ENCODE measurements at places on chromosomes 7 and 10.

- DNase-seq, result no peak
These were observed 40.0 kb upstream of the FOXL3 start for GRCh38 chr7:249989-250388.

DNA sequence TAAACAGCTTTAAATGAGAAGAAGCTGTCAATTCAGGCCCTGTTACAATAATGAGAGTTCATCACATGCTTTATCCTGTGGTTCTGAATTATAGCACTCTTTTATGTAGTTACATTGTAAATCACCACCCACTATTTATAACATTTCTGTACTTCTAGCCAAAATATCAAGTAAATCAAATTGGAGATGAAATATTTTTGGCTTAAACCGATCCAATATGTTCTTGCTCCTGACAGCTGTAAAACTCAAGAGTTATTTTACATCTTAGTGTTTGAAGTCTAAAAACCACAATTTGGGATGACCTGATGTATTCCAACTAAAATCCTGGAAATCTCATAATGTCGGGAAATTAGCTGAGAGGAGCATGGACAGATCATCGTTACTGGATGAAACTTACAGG, 371.2 kb upstream of the LRRN3 start:
- no peak for DNase-seq

DNA sequence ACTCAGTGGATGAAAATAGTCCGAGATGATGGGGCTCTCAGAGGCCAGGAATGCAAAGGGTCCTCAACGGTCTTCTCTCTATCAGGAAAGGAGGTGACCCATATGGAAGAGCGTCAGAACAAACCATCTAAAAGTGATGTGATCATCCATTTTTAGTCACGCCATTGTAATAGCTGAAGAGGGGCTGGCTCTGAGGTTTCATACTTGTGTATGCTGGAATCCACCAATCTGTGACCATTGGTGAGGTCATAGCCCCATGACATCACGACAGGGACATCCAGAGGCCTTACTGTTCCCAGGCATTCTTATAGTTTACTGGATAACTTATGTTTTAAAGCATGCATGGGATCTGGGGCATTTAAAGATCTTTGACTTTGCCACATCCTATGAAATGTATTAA, 83.6 kb downstream of the C10orf90 start:
- DNase-seq, result no peak

DNA sequence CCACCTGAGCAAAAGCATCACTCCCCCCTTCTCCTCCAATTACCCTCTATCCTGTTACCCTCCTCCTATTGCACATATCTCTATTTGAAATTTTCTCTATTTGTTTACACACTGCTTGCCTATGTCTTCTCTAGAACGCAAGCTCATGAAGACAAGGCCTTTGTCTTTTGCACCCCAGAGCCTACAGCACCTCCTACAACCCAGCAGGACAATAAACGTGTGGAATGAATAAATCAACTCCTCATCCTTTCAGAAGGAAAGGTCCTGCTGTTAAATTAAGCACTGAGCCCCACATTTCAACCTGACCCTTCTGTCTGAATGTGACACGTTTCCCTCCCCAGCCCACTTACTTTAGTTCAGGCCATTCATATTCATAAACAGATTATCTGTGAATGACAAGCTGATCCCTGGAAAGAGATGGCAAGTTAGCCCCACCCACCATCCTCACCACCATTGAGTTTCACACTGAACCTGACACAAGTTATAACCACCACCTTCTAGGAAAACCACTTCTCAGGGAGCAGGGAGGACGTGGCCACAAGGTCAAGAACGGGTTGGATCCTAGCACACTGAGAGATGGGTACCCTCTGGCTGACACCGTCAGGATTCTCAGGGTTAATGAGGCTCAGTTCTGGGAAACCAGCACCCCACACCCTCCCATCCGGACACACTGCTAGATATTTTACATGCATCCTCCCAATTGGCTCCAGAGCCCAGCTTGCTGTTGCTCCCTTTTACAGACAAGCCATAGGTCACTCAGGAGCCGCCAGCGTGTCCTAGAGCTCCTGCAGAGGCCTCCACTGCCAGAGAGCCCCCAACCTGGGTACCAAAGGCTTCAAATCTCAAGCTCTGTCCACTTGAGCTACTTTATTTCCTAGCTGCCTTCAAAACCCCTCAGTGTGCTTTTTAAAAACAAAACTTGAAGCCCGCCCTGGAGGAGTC, 934 bp downstream of the PRTFDC1 start:
- DNase-seq, result peak; percentile 3

DNA sequence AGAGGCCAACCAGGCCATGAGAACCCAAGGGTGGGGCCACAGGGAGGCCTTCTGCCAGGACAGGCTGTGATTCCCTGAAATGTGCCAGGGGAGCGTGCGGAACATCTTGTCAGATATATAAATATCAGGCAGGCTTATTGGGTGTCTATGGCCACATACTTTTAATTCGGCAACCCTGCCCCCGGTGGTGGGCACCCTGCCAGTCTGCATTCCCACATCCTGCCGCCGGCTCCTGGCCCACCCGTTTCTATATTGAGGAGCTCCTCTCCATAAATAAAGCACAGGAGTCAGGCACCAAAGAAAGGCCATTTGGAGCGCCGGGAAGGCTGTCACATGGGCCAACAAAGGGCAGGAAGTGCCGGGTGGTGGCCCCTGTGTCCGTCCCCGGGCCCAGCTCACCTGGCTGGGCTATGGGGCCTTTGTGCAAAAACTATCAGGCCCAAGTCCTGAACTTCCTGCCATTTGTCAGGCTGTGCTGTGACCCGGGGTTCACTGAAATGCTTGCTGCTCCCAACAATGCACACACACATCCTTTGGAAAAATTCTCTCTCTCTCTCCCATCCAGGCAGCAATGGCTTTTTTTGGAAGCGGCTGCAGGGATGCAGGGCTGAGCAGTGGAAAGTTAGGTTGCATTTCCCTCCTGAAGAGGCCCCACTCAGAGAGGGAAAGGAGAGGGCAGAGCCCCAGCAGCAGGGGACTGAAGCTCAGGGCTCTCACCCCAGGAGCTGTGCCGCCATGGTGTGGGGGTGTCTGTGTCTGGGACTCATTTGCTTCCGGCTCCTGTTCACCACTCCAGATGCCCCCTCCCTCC, 25.0 kb upstream of the PODXL start:
- DNase-seq, result no peak

- DNase-seq, result no peak
These were observed 33.6 kb upstream of the AGR2 start for GRCh38 chr7:16838386-16838785.

DNA sequence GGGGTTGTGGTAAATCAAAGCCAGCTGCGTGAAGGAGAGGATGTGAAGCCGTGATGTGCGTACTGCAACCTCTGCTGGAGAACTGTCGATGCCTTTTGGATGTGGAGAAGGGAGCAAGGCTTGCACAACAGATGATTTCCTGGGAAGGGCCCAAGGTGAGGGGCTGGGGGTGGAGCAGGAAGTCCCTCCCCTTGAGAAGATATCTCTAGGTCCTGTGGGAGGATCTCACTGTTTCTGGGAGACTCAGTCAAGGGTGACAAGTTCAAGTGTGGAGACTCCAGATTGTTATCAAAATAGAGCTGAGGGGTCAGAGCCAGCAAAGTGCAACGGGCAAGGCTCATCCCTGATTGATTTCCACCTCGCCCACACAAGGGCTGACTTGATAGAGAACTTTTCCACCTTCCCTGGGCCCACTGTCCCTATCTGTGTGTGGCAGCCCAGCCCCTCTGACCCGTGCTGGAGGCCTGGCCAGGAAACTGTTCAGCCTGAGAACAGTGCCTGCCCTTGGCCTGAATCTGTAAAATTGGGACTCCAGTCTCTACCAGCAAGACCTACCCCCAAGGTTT, 55.0 kb downstream of the COL13A1 start:
- DNase-seq, result no peak

DNA sequence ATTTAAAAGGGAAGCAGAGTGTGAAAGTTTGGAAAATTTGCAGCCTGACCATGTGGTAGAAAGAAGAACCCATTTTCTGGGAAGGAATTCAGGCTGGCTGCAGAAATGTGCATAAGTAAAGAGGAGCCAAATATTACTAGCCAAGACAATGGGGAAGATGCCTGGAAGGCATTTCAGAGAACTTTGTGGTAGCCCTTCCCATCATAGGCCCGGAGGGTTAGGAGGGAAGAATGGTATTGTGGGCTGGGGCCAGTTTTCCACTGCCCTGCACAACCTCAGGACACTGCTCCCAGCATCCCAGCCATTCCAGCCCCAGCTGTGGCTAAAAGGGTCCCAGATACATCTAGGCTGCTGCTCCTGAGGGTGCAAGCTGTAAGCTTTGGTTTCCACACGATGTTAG, 278.5 kb upstream of the BMPER start:
- DNase-seq, result no peak

- no peak for DNase-seq
These were observed 919 bp downstream of the PLA2G12B start for GRCh38 chr10:72953687-72954086.

DNA sequence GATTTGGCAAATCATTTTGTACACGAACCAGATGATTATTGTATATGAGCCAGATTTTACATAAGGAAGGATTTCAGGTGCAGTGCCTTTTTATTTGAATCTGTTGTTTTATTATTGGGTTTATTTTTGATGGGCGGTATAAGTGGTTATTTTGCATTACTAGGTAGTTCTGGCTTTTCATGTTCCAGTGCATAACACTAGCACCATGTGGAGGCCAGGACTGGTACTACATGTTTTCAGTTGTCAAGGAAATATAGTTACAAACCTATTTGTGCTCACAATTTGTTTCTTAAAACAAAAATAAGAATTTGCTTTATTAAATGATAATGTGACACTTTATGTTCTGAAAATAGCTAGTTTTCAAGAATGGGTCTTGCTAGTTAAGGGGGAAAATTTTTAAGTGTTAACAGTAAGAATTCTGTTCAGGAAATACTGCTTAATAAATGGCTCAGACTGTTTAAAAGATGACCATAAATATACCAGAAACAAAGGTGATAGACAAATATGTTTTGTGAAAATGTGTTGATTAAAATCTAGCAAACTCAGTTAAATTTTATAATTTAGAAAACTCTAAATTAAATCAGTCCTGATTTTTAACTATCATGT, 7.1 kb upstream of the SEMA3E start:
- DNase-seq, result no peak

- DNase-seq, result no peak
These were observed 260.6 kb downstream of the KCNMA1 start for GRCh38 chr10:77377034-77377433.

GRCh38 chr10:91296471-91296870, 76.0 kb downstream of the PCGF5 start:
- no peak for DNase-seq

DNA sequence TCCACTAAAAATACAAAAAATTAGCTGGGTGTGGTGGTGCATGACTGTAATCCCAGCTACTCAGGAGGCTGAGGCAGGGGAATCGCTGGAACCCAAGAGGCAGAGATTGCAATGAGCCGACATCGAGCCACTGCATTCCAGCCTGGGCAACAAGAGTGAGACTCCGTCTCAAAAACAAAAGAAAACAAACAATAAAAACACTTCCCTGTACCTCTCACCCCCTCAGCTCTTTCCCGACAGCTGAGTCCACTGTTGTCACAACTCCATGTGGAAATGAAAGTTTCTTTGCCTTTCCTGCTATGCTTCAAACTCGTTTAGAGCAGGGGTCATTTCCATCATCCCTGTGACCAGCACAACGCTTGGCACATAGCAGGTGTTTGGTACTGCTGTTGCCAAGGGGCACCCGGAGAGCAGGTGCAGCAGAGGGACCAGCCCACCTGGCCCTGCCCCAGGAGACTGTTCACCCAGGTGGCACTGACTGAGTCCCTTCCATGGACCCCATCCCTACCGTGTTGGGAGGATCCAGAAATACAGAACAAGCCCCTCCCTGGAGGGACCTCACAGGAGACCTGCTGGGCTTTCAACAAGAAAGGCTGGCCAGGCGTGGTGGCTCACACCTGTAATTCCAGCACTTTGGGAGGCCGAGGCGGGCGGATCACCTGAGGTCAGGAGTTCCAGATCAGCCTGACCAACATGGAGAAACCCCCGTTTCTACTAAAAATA, 4.9 kb downstream of the TMEM130 start:
- no peak for DNase-seq

DNA sequence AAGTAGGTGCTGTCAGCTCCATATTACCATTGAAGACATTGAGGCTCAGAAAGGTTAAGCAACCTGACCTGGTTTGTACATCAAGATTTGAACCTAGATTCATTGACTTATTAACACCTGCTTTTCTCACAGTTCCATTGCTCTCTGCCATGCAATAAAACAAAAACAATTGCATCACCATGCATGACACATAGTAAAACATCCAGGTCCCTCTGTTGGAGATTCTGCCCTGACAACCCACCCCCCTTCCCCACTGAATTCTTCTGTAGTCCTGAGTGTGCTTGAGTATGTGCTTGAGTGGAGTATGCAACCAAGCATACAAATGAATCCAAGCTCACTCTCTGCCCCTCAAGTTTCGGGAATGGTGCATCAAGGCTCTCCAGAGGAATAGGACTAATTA, 6.0 kb upstream of the LMBR1 start:
- no peak for DNase-seq

- DNase-seq, result no peak
These were observed 23.7 kb downstream of the VSTM4 start for GRCh38 chr10:49091450-49092210.

GRCh38 chr10:110008518-110009339, 945 bp downstream of the ADD3 start:
- peak; percentile 67 for DNase-seq

- DNase-seq, result no peak
These were observed 596.5 kb downstream of the NXPH1 start for GRCh38 chr7:9029681-9030530.

DNA sequence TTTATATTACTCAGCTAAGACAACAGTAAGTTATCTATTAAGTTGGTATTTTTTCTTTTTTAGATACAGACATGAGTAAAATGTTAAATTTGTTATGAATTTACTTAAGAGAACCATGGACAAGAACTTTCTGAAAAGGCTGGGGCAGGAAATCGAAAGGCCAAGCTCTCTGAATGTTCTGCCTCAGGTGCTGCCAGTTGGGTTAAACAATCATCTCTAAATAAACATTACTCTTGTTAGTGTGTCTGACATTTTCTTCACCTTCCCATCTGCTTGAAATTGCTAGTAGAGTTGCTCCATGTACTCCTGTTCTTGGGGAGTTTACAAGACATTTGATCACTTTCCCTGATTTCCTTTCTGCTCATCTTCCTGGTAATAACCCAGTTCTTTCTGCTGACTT, 87.5 kb downstream of the ANKRD7 start:
- DNase-seq, result no peak

GRCh38 chr10:25261558-25261957, 86.8 kb downstream of the GPR158 start:
- DNase-seq, result no peak

DNA sequence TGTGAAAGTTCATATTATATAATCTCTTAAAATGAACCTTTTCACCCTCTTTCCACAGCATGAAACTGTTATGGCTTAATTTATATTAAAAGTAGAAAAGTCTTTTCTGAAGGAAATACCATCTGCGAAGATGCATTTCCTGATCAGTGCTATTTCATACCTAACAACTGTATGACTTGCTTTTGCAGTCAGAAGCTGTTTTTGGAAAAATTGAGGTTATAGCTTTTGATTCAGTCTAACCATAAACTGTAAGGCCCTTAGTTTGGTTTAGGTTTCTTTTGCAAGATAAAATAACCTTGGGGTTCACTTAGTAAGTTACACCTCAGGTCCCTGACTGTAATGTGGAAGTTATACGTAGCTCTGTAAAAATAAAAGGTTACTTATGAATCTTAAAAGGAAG, 22.7 kb upstream of the PARP12 start:
- DNase-seq, result no peak
